Stimulated activated effector memory CD8-positive, alpha-beta T cell treated with anti-CD3 and anti-CD28 coated beads, Interleukin-12 subunit alpha, Interleukin-12 subunit beta, amount 100 ng/mL, for 72 hours (primary cell): ENCODE measurements at places on chromosomes 3 and 15.

- DNase-seq: no peak
Measured at GRCh38 chr15:94677202-94677790, 445.9 kb downstream of the MCTP2 start.

GRCh38 chr15:75153087-75153486 is 48.6 kb upstream of the C15orf39 start:
- no peak for DNase-seq

- no peak for DNase-seq
Measured at GRCh38 chr3:19254189-19254588, 105.9 kb downstream of the KCNH8 start.

- DNase-seq: no peak
Measured at GRCh38 chr15:25972141-25972675, 109.1 kb upstream of the ATP10A start.

GRCh38 chr3:37041546-37042195 is 48.4 kb downstream of the MLH1 start:
- DNase-seq: no peak

DNA sequence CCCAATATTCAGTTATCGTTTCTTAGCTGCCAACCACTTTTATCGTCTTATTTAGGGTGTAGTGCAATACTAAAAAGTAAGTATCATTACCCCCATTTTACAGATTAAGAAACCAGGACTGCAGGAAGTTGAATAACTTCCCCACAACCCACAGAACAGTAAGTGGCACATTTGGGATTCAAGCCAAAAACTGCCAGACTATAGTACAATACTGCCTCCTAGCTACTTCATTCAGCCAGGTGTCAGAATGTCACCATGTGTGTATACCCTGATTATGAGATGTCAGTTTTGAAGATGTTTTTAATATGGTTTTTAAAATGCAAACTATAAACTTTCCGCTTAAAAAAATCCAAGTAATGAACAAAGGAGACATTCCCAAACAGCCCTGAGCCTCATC is 74.2 kb upstream of the PROK2 start:
- DNase-seq: no peak

DNA sequence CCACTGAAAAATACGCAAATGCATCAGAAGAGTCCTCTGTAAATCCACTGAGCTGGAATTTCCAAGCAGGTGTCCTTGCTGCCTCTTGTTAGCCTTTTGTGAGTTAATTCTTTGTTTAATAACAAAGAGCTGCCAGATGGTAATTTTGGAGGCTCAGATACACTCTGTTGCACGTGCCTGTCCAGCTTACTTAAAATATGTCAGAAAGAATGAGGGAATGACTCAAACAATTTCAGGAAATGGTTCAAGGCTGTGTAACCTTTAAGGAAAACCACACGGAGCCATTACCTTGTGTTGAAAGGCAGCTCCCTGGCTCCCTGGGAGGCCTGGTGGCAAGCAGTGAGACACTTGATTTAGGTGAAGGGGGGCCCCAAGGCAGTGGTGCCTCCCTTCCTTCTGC is 302.2 kb upstream of the CTDSPL start:
- DNase-seq: no peak

GRCh38 chr3:159928071-159928491 is 60.6 kb upstream of the IL12A start:
- no peak for DNase-seq

GRCh38 chr3:184696697-184697096 is 15.2 kb downstream of the MAGEF1 start:
- DNase-seq: no peak

- DNase-seq: no peak
Measured at GRCh38 chr3:39146083-39146501, 7.3 kb downstream of the CSRNP1 start.

DNA sequence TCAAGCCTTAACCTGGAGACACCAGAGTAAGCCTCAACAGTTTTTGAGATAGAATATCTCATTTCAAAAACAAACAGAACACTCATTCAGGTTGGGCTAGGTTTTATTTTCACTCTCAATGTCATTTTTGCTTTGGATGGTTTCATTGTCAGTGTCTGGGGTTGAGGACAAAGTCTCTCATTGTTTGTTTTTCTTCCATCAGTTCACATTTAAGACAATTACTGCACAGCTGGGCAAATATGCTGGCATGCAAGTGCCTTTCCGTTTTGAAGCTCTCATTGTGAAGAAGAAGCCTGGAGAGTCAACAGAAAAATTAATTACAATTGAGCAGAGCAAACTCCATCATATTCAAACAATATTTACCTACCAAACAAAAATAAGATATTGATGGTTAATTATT is 1050.0 kb downstream of the TBL1XR1 start:
- DNase-seq: no peak

DNA sequence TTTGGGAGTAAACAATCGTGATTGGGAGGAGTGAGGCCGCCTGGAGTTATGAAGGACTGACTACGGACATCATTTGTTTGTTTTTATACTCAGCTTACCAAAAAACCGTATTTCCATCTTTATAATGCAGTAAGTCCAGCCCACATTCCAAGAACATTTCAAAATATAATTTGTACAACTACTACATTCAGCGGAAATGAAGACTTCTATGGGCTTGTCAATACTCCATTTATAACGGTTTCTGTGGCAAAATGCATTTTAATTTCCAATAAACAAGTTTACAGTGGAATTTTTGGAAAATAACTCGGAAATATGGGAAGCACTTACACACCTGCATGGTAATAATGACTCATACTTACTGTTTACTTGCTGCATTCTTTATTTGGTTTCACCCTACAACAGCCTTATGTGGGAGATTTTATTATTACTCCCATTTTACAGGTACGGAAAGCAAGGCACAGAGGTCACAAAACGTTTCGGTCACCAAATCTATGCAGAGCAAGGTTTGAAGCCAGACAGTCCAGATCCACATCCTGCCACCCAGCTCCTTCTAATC is 62.3 kb downstream of the LDHAL6B start:
- DNase-seq: no peak

GRCh38 chr3:190870127-190870526 is 7.6 kb upstream of the GMNC start:
- DNase-seq: no peak
